Foreskin melanocyte (primary cell): ENCODE measurements at places on chromosomes 1 and 21.

DNA sequence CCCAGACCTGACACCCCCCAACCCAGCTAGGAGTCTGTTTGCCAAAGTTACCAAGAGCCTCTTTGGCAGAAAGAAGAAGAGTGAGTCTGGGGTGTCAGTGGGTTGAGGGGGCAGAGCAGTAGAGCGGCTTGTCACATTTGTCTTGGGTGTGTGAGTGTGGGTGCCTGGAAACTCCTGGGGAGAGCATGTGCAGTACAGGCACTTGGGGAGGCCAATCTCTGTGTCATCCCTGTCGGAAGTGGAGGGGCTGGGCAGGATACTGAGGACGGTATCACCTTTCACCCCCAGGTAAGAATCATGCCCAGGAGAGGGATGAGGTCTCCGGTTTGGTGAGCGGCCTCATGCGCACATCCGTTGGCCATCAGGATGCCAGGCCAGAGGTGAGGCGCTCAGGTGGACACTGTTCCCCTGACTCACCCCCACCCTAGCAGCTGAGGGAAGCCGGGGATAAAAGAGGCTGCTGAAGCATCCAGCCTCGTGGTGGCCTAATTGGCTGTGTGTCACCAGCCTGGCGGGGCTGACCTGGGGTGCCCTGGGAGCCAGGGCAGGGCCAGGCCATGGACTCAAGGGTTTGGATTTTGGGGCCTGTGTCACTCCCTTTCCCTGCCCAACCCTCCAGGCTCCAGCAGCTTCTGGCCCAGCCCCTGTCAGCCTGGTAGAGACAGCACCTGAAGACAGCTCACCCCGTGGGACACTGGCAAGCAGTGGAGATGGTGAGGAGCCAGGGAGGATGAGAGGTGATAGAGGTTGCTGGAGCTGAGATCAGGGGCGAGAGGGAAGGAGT is 3.3 kb downstream of the PLK3 start:
- DNase-seq: no peak

GRCh38 chr21:17440969-17441368 is 71.9 kb upstream of the CXADR start:
- DNase-seq: no peak

GRCh38 chr1:206116191-206116872 is 856 bp downstream of the AVPR1B start:
- DNase-seq: no peak

DNA sequence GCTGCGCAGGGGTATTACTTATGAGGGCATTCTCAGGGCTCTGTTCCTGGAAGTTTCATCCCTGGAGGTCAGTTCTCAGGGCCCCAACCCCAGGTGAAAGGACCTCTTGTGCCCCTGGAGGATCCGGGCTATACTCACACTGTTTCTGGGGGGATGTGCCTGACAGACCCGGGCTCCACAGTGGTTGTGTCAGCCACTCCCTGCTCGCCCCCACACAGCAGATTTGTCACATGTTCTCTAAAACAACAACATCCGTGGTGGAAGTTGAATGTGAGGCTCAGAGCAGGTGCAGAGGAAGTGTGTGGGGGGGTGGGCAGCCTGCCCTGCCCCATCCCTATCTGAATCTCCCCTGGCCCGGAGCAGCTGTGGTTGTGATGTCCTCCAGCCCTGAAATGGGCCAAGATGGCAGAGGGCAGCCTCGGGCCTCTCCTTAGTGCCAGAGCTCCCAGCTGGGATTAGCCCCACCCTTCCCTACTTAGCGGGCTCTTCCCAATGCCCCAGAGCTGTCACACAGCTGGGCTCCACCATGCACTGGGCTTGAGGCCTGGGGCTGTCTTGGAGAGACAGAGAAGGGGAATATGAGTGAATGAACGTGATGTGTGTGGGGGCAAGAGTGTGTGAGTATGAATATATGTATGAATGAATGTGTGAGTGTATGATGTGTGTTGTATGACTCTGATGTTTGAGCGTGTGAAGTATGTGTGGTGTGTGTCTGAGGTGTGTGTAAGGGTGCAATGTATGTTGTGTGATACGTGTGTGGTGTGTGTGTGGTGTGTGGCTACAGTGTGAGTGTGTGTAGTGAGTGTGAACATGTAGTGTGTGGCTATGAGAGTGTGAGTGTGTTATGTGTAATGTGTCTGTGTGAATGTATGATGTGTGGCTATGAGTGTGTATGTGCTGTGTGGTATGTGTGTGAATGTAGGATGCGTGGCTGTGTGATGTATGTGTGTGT is 1.5 kb upstream of the FCMR start:
- DNase-seq: no peak

GRCh38 chr1:76867342-76868130 is at the start of gene ST6GALNAC5:
Gene ST6GALNAC5 (plus strand): TSS chr1:76867480.
- DNase-seq: peak; percentile 9

GRCh38 chr1:197984289-197984688 is 67.1 kb downstream of the LHX9 start:
- no peak for DNase-seq

GRCh38 chr1:77399250-77400086 is 117.6 kb downstream of the AK5 start:
- peak; percentile 81 for DNase-seq

GRCh38 chr1:174217248-174217647 is 57.9 kb downstream of the RABGAP1L start:
- no peak for DNase-seq

- DNase-seq: no peak
These were observed 46.2 kb upstream of the PAPPA2 start for GRCh38 chr1:176416777-176417176.
